ENCODE measurements at places on chromosomes 5 and 9. TPM values are rescaled to one million over a fixed set of nuclear protein-coding genes. Genes with fewer than 3 reads are reported as not detected.

DNA sequence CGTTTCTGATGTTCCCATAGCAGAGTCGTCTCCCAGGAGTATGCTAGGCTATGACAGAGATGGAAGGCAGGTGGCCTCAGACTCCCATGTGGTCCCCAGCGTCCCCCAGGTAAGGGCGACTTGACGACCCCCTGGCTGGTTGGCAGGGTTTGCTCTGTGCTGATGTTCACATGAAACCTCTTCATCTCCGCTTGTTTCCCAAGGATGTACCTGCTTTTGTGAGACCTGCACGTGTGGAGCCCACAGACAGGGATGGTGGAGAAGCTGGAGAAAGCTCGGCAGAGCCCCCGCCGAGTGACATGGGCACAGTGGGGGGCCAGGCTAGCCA, 108.3 kb downstream of the WNK2 start:
- no peak for DNase-seq

DNA sequence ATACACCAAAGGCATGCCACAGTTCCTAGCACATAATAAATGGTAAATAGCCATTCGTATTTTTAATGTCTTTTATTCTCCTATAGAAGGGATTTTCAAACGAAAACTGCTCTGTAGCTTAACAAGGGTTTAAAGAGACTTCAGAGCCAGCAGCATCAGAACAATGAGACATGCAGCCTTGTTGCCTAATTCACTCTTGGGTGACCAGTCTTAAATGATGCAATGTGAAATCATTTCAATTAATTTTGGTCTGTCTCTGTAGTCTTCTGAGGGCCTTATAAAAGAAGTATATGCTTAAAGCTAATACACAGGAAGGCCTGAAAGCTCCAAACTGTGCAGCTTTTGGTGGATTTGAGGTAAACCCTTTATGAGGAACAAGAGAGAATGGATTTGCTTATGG, 888.8 kb upstream of the WWC1 start:
- DNase-seq: no peak

The ECM2 gene
- not detected for total RNA-seq

GRCh38 chr5:95424016-95424415, 32.9 kb downstream of the FAM81B start:
- DNase-seq: no peak

DNA sequence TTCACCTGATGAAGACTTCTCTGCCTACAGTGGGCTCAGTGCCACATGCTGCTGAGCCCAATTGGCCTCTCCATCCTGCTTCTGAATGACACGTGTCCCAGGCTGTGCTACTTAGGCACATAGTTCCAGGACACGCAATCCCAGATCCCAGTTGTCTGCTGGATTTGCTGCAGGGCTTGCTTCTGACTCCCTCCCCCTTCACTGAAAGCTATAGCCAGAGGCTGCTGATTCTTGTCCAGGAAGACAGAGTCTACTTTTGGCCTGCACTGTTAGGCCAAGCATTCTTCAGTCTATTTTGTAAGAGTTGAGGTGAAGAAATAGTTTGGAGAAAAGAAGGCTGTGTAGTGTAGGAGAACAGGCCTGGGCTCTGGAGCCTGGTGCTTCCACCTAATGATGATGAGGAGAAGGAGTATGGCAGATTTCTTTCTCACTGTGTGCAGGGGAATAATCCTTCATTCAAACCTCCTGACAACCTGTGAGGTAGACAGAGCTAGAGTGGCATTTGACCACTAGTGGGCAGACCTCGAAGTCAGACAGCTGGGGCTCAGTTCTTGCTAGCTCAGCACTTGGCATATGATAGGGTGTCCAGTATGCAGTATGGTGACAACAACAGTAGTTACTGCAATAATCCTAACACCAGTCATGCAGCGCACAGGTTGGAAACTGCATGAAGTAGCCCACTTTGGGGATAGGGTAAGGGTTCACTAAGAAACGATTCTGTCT, 19.5 kb upstream of the ASPN start:
- DNase-seq: peak; percentile 32

DNA sequence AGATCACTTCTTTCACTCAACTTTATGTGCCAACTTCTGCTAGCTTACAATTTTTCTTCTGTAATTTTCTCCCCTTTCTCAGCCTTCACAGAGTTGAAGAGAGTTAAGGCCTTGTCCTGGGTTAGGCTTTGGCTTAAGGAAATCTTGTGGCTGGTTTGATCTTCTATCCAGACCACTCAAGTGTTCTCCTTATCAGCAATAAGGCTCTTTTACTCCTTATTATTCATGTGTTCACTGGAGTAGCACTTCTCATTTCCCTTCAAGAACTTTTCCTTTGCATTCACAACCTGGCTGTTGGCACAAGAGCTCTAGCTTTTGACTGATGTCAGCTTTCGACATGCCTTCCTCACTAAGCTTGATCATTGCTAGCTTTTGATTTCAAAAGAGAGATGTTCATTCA, 86.9 kb upstream of the ALDH1B1 start:
- DNase-seq: no peak

DNA sequence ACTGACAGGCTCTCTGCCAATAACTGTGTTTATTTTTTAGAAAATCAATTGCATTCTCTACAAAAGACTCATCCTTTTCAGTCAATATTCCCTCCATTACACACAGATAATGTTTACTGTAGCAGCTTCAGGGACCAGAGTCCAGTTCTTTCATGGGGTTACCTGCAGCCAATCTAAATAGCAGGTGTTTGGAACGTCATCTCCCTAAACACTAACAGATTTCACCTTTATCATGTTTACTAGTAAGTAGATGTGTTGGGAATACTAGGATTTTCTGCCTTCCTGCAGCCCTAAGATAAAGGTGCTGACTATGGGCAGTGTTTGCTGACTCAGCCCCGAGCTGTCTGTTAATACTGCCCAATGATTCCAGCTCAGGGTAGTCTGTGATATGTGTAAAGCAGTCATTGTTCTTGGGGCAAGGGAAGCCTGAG, 447.0 kb downstream of the KIF4B start:
- DNase-seq: no peak

Data from MG63 (cell line).